Kidney (tissue), 22 donors: ENCODE measurements at places on chromosomes 1 and 21. TPM values are rescaled to one million over a fixed set of nuclear protein-coding genes. Genes with fewer than 3 reads are reported as not detected.

Gene SPEN
- total RNA-seq, result 70.7 TPM

Gene CLEC20A
- 0.47 TPM for total RNA-seq

Gene PRRC2C
- total RNA-seq, result 152 TPM

Gene XPR1
- 33.5 TPM for total RNA-seq

Gene RXFP4
- not detected for total RNA-seq

Gene MATN1
- total RNA-seq, result 0.13 TPM

Gene LYPD8
- 3.2 TPM for total RNA-seq

Gene ALX3
- total RNA-seq, result not detected

Gene ZNF593OS
- total RNA-seq, result not detected
